Cardiac muscle cell (in vitro differentiated cells and primary cell): ENCODE measurements at places on chromosomes 11 and 22. TPM values are rescaled to one million over a fixed set of nuclear protein-coding genes. Genes with fewer than 3 reads are reported as not detected.

The ZNF215 gene
- 0.86 and 1.6 TPM in 2 replicates for total RNA-seq

The OR6T1 gene
- not detected in 2 replicates for total RNA-seq

The AIFM3 gene
- 2.0 and 4.8 TPM in 2 replicates for total RNA-seq

The PGA4 gene
- 0.88 and 1.2 TPM in 2 replicates for total RNA-seq

DNA sequence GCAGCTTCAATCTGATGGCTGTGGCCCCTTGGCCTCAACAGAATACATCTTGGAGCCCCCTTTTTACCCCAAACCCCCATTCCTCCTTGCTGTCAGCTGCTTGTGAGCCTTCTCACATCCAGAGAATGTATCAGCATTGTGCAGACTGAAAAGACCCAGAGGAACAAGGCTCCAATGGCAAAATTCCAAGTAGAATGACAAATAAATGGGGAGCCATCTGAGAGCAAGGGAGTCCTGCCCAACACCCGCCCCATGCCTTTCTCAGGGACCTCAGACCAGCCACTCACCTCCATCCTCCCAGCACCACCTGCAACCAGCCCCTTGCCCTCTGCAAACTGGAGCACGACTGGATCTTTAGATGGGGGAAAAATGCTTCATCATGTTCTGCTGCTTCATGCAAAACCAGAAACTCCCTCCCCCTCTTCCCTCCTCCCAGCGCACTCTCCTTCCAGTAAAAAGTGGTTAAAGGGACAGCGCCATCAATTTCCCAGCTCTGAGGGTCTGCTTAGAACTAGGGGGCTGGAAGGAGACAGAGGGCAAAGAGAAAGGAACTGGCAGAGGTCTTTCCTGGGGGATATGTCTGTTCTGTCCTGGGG, 2.2 kb upstream of the NEFH start:
- DNase-seq: no peak

- DNase-seq: no peak
Observed at GRCh38 chr11:124944565-124944964, 8.7 kb upstream of the HEPACAM start.

DNA sequence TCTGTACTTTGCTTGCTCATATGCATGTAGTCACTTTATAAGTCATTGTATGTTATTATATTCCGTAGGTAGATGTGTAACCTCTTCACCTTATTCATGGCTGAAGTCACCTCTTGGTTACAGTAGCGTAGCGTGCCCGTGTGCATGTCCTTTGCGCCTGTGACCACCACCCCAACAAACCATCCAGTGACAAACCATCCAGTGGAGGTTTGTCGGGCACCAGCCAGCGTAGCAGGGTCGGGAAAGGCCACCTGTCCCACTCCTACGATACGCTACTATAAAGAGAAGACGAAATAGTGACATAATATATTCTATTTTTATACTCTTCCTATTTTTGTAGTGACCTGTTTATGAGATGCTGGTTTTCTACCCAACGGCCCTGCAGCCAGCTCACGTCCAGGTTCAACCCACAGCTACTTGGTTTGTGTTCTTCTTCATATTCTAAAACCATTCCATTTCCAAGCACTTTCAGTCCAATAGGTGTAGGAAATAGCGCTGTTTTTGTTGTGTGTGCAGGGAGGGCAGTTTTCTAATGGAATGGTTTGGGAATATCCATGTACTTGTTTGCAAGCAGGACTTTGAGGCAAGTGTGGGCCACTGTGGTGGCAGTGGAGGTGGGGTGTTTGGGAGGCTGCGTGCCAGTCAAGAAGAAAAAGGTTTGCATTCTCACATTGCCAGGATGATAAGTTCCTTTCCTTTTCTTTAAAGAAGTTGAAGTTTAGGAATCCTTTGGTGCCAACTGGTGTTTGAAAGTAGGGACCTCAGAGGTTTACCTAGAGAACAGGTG, 11.1 kb downstream of the CCND1 start:
- no peak for DNase-seq

- no peak for DNase-seq
Observed at GRCh38 chr11:28760676-28761390, 652.6 kb downstream of the METTL15 start.

DNA sequence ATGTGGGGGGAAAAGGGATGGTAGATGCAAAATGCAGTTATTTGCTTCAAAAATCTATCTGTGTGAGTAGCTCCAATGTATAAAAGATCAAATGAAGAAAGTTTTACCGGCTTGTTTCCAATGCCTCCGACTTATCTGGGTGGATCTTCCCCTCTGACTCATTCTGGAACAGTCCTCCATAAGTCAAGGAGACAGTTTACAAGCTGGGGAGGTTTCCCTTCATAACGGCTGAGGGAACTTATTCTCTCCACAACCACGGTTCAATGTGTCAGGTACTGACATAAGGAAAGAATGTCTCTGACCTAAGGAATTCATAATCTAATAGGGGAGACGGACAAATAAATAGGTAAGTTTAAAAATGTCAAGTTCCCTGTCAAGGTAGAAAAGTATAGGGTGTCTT, 49.7 kb upstream of the BIRC3 start:
- DNase-seq: no peak

DNA sequence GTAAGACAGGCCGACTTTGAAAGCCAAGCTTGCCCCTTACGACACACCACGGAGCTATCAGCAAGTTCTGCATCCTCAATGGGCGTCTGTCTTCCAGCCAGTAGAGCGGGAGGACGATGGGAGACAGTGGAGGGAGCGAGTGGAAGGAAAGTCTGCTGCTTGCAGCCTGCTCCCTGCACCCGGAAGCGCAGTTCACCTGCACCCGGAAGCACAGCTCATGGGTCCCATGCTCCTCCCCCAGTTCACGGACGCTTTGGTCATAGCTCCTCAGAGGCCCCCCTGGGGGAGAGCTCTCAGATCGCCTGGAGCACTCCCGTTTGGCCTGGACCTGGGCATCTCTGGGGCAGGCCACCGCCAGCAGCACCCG, 51.3 kb downstream of the FBLN1 start:
- no peak for DNase-seq

- no peak for DNase-seq
Observed at GRCh38 chr22:38566726-38567504, 3.1 kb downstream of the DMC1 start.

- DNase-seq: no peak
Observed at GRCh38 chr22:49534386-49534785, 293.3 kb downstream of the BRD1 start.

DNA sequence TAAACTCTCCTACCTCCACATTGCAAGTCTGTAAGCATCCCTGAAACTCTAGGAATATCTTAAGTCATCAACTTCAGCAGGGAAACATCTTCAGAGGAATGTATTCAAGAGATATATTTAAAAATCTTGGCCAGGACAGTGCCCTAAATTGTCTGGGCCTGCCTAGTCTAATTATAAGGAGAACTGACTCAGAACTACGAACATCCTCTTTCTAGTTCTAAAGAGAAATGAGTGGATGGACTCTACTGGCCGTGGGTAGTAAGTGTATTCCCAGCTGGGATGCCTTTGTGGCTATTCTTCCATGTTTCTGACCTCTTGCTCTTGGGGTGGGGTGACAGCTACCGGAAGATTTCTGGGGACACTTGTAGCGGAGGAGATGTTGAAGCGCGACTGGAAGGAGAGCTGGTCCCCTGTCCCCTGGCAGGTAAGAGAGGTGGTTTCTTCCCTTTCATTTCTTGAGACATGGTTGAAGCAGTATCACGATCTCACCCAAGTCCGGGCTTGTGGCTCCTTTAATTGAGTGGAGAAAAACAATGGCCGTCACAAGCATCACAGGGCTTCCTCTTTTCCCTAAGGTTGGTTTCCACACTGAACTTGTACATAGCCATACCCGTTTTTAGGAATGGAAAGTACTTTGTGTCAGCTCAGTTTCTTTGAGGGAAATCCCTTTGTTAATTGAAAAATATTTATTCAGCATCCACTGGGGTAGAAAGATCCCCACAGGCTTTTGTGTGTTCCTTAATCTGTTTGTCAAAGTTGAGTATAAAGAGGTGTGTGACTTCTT, 97.7 kb upstream of the SORL1-AS1 start:
- no peak for DNase-seq

DNA sequence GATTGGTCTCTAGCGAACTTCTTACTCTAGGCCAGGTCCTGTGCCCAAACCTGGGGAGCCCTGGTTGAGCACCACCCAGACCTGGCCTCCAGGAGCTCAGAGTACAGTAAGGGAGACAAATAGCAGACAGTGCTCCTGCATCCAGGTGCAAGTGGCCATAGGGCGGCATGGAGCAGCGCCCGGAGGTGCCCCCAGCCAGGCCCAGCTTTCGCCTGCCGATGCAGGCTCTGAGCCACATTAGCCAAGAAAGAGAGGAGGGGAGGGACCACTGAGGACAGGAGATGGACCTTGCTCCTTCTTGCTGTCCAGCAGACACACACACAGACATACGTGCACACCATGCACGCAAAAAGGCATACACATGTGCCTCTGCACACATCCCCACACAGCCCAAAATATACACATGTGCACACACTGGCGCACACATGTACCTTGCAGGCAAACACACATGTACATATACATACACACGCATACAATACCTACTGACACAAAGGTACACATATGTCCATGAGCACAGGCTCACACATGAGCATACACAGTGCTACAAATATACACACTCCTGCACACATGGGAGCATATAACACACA, 68.7 kb upstream of the FGF3 start:
- DNase-seq: no peak

DNA sequence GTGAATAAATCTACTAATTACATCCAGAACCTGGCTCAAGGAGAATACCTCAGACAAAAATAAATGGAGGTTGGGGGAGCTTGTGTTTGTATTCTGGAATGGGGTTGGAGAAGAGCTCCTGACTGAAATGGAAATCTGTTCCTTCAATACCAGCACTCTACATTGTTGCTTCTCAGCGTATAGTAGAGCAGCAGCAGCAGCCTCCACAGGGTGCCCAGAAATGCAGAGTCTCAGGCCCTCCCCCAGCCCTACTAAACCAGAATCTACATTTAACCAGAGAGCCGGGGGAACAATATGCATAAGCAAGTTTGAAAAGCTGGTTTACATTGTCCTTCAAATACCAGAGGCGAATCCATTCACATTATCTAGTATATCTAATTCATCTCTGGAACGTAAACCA, 474.8 kb downstream of the NTM start:
- DNase-seq: no peak

DNA sequence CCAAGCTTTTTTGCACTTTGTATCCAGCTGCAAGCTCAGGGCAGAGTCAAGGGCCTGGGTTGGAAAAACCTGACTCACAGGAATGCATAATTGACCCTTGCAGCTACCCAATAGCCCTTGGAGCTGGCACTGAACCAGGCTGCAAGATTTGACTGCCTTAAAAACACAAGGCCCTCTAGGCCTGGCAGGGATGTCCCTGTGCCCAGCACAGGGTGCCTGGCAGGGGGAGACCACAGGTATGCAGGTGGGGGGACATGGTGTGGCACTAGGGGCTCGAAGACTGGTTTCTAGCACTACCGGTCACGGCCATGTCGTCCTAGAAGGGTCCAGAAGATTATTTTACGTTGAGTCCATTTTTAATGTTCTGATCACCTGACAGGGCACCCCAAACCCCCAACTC, 30.2 kb downstream of the SBF1 start:
- DNase-seq: peak; percentile 12

DNA sequence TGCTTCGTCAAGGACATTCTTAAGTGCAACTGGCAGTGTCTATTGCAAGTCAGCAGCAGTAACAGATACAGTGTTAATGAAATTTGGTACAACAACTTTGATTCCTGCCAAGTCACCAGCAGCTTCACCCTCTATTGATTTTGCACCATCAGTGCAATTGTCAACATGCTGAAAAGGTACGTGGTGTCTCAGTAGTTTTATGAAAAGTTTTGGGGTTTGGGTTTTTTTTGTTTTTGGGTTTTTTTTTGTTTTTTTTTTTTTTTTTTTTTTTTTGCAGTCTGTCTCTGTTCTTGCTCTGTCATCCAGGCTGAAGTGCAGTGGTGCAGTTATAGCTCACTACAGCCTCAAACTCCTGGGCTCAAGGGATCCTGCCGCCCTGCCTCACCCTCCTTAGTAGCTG, 19.1 kb upstream of the GRIK4 start:
- no peak for DNase-seq

GRCh38 chr11:96338910-96339705, 3.9 kb downstream of the MAML2 start:
- DNase-seq: no peak

DNA sequence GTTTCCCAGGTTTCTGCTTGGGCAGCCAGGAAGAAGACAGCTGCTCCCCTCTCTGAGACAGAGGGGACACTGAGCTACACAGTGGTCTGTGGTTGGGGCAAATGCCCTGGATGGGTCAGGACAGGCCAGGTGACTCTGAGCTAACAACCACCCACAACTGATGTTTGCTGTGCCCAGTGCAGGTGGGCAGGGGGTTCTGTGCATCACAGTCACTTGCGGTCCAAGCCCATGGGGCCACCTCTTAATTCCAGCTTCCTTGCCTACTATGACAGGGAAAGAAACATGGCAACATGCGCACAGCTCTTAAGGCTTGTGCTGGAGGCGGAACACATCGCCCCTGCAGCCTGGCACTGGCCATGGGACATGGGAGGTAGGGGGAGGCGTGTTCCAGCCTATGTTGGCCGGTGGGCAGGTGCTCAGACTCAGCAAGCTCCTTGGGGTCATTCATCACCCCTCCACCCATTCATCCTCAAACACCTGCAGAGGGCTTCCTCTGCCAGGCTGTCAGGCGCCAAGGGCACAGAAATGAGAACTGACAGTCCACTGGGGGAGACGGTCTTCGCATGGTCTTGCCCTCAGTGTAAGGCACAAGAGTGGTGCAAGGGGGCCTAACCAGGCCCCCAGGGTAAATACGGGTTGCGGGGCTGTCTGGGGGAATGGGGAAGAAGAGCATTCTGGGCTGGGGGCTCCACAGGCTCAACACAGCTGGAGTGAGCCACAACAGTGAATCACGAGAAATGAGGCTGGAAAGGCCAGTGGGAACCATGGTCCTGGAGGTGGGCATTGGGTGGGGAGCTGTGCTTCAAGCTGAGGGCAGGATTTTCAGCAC, 55.6 kb downstream of the ARFGAP3 start:
- DNase-seq: no peak

DNA sequence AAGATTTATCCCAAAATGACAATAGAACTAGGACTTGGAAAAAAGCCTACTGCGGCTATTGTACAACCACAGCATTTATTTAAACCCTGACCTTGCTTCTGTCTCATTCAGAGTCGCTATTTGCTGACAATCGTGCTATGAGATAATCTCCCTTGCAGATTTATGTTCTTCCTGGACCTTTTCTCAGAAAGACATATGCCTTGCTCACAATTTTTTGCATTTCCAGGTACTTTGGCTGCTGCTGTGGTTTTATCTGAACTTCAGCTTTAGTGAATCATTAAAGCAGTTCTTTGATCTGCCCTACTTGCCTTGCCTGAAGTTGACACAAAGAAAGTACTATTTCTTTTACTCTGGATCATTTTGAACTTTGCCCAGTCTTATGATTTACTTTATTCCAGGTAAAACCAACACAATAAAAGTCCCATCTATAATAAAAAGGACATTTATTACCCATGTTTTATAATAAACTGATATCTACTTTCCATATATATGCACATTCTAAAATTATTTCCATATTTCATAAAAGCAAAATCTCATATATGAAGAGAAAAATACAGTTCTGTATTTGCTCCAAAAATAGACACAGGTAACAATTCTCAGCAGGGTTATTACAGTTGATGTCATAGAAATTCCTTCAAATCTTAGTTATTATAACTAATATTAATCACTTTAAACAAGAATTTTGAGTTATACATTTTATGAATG, 63.4 kb upstream of the CARD18 start:
- no peak for DNase-seq
